ENCODE measurements at places on chromosomes 2 and 18. TPM values are rescaled to one million over a fixed set of nuclear protein-coding genes. Genes with fewer than 3 reads are reported as not detected.

The RNF152 gene
- total RNA-seq = 32.0 TPM

GRCh38 chr18:68461481-68462018 lies 253.4 kb downstream of the TMX3 start:
- H3K36me3 ChIP-seq = no peaks in the 10 kb centered on the region
- H3K4me3 ChIP-seq = no peak overlapping the region
- DNase-seq = no peak
- H3K27ac ChIP-seq = no peak overlapping the region
- no peaks in the 10 kb centered on the region for H3K27me3 ChIP-seq
- H3K4me1 ChIP-seq = peaks cover 4% of the 10 kb centered on the region

GRCh38 chr2:95381212-95382191 lies 21.0 kb upstream of the FAHD2A start:
- H3K27me3 ChIP-seq = peaks cover 28% of the 10 kb centered on the region
- no peaks in the 10 kb centered on the region for H3K4me1 ChIP-seq

GRCh38 chr18:58178511-58178910 lies 134.5 kb downstream of the NEDD4L start:
- no peak overlapping the region for H3K4me3 ChIP-seq
- H3K36me3 ChIP-seq = peaks cover 2% of the 10 kb centered on the region
- H3K4me1 ChIP-seq = peaks cover 37% of the 10 kb centered on the region
- no peak overlapping the region for H3K27ac ChIP-seq
- DNase-seq = no peak
- no peaks in the 10 kb centered on the region for H3K27me3 ChIP-seq

DNA sequence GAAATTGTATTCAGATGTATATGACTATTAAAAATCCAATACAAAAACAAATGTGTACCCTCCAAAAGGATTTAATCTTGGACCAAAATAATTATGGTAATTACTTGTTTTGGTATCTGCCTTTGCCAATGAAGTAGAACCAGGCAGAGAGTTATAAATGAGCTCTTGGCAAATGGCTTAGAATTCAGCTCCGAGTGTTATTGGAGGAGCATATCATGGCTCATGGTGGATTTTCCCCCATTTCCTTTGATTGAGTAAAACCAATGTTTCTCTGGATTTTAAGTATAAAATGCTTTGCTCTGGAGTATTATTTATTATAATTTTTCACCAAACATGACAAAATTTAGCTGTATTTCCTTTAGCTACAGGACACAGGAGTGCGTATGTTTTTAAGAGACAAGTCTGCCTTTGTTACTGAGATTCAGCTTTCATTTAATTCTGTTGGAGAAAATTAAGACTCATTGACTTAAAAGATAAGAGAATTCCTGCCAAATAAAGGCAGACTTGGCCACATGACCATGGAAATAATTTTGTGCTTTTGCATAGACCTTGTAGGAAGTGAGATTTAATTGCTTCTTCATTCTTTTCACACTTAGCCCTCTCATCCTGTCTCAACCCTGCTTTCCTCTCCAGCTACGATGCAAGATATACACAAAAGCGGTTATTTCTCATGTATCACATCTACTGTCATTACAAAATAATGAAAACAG lies 281.0 kb upstream of the SOX11 start:
- no peak for DNase-seq
- H3K4me3 ChIP-seq = no peak overlapping the region
- H3K27me3 ChIP-seq = no peaks in the 10 kb centered on the region
- no peak overlapping the region for H3K27ac ChIP-seq
